ENCODE measurements at places on chromosomes 11 and 22. TPM values are rescaled to one million over a fixed set of nuclear protein-coding genes. Genes with fewer than 3 reads are reported as not detected.
A peak's percentile ranks its signal among the peaks of the same experiment; 100 is the strongest.

- no peak for DNase-seq
These were observed 15.3 kb downstream of the CCDC73 start for GRCh38 chr11:32779136-32779535.

GRCh38 chr11:2235588-2236326 lies 34.6 kb downstream of the ASCL2 start:
- no peak for DNase-seq

DNA sequence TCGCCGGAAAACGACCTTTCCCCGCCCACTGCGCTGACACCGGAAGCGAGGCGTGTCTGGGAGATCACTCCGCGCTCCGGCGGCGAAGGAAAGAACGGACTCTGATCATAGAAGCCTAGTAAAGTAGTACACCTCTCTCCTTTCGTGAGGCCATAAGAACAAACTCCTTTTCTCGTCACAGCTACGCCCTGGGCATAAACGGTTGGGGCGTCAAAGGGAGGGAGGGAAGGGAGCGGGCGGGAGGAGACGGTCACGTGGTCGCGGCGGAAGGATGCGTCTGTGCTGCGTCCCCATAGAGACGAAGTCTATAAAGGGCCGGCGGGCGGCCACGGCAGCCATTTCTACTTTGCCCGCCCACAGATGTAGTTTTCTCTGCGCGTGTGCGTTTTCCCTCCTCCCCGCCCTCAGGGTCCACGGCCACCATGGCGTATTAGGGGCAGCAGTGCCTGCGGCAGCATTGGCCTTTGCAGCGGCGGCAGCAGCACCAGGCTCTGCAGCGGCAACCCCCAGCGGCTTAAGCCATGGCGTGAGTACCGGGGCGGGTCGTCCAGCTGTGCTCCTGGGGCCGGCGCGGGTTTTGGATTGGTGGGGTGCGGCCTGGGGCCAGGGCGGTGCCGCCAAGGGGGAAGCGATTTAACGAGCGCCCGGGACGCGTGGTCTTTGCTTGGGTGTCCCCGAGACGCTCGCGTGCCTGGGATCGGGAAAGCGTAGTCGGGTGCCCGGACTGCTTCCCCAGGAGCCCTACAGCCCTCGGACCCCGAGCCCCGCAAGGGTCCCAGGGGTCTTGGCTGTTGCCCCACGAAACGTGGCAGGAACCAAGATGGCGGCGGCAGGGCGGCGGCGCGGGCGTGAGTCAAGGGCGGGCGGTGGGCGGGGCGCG lies at the start of gene ATF4:
ATF4 (plus strand) TSS at position 337 of the 880 bp plus-strand sequence. CDS start 884 bp downstream, outside the sequence.
- peak; percentile 80 for DNase-seq

DNA sequence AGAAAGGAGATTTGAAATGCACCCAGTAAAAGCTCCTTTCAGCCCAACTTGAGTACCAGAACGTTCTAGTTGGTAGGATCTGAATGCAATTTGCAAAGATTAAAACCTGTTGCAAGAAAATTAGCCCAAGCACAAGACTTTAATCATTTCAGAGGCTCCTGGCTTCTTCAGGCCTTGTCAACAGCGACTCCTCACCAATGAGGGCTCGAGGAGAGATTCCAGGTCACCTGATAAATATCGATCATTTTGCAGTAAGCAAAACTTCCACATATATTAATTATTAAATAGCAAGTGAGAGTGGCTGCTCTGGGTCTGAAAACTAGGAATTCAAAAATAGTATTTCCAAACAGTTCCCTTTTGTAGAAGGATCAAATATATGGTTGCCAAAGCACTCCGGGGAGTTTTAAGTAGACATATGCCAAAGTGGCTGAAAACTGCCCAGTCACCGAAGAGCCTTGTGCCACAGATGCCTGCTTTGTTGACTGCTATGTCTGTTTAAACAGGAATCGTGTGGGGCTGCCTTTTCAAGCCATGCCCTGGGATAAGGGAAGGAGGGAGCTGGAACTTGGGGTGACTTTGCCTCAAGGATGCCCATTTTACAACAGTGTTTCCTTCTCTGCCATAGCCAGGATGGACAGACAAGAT lies 64.0 kb downstream of the CSNK2A3 start:
- no peak for DNase-seq

DNA sequence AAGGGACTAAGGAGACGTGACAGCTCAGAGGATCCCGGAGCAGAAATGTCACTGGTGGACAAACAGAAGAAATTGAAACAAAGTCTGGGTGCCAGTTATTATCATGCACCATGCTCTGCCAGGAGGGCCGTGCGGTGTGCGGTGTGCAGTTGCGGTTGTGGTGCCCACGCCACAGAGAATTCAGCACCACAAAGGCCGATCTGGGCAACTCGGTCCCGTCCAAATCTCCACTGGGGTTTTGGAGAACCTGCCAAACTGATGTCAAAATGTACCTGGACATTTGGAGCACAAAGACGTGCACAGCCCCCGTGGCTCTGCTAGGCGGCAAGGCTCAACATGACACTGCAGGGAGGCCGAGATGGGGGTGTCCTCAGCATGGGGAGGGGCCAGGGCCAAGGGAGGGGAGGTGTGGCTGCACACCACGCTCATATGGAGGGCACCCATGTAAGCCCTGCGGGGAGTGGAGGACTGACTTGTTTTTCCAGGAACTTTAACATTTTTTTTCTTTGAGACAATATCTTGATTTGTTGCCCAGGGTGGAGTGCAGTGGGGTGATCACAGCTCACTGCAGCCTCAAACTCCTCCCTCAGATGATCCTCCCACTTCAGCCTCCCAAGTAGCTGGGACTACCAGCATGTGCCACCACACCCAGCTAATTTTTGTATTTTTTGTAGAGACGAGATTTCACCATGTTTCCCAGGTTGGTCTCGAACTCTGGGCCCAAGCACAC lies 39.4 kb downstream of the GNB1L start:
- DNase-seq: no peak

LUZP2 gene
- total RNA-seq: 30.3 TPM

Data from umbilical cord (tissue), 2 donors.